ENCODE measurements at places on chromosomes 7 and 10.

- no peak for DNase-seq
These were observed 4.6 kb upstream of the USP6NL start for GRCh38 chr10:11616021-11616420.

GRCh38 chr10:6729861-6730344 lies 149.8 kb upstream of the PRKCQ start:
- DNase-seq, result no peak

GRCh38 chr7:7329326-7329725 lies 147.0 kb downstream of the C1GALT1 start:
- no peak for DNase-seq

GRCh38 chr10:114603303-114603702 lies 54.8 kb downstream of the ABLIM1 start:
- DNase-seq, result no peak

- DNase-seq, result no peak
These were observed 23.5 kb upstream of the EIF5AL1 start for GRCh38 chr10:79488870-79489269.

- no peak for DNase-seq
These were observed 279.7 kb downstream of the USP6NL start for GRCh38 chr10:11331726-11332125.

- no peak for DNase-seq
These were observed 55.4 kb upstream of the ELN start for GRCh38 chr7:73972614-73973013.

- DNase-seq, result no peak
These were observed 11.7 kb downstream of the SRPK2 start for GRCh38 chr7:105376908-105377533.

Data from CD4-positive, alpha-beta T cell treated with Interleukin-15 for 1 hour (primary cell).